ENCODE measurements at places on chromosomes 2 and 18. TPM values are rescaled to one million over a fixed set of nuclear protein-coding genes. Genes with fewer than 3 reads are reported as not detected.

MYCN gene
- not detected for total RNA-seq

CCDC74A gene
- total RNA-seq, result 1.6 TPM

CLIP4 gene
- total RNA-seq, result 17.5 TPM

CD226 gene
- 0.33 TPM for total RNA-seq

MAPK4 gene
- 1.0 TPM for total RNA-seq

FBXO15 gene
- 3.3 TPM for total RNA-seq

ESPNL gene
- total RNA-seq, result not detected

SERPINB10 gene
- not detected for total RNA-seq

ANKZF1 gene
- total RNA-seq, result 95.3 TPM

RGPD4 gene
- not detected for total RNA-seq
